ENCODE measurements at places on chromosomes 2 and 18. TPM values are rescaled to one million over a fixed set of nuclear protein-coding genes. Genes with fewer than 3 reads are reported as not detected.

The MPP4 gene
- total RNA-seq, result not detected

The RAB31 gene
- 2.2 TPM for total RNA-seq

The ELOA2 gene
- total RNA-seq, result not detected

The POMC gene
- 7.3 TPM for total RNA-seq

The ACKR3 gene
- total RNA-seq, result 6.1 TPM

- no peak for DNase-seq
These were observed 124.7 kb downstream of the CABLES1 start for GRCh38 chr18:23259701-23260681.

DNA sequence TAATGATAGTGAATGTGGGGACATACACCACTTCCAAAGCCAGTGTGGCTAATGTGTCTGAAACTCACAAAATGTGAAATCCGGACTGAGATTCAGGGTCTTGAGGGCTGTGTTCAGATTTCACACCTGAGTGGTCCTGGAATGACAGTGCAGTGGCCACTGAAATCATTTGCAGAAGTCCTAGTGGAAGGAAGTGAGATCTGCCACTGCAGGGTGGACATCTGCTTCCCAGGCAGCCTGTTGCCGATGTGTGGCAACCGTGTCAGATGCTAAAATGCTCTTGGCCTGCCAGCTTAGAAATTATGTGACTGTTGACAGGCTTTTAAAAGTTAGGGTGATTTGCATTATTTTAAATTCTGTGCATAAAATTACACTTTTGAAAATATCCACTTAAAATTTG is 77.8 kb upstream of the TMEM200C start:
- no peak for DNase-seq

- no peak for DNase-seq
These were observed 5.3 kb downstream of the NEU4 start for GRCh38 chr2:241814393-241814642.

- no peak for DNase-seq
These were observed 4.6 kb downstream of the NEURL3 start for GRCh38 chr2:96500385-96501066.

DNA sequence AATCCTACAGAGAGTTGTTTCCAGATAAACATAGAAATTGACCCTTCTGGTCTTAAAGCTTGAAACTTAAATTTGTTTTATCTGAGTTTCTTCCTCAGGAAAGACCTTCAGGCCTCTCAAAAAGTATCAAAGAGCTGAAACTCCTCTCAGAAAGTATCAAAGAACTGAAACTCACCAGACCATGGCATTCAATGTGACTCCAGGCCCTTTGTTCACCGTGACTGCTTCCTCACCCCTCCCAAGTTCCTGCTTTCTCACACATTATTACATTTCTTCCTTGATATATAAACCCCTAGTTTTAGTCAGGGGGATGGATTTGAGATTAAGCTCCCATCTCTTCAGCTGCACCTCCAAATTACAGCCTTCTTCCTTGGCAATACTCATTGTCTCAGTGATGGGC is 6.0 kb downstream of the ANKMY1 start:
- DNase-seq, result no peak
